ENCODE measurements at places on chromosomes 2 and 18.

DNA sequence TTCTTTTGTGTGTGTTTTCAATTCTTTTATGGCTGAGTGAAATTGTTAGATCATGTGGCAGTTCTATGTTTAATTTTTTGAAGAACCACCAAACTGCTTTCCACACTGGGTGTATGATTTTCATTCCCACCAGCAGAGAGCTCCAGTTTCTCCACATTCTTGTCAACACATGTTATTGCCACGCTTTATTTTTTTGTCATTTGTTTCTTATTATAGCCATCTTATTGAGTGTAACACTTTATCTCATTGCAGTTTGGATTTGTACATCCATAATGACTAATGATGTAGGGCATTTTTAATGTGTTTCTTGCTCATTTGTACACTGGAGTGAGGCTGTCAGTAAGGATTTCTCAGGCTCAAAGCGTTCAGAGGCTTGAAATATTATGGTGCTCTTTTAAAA, 184.2 kb downstream of the PIEZO2 start:
- DNase-seq = no peak

DNA sequence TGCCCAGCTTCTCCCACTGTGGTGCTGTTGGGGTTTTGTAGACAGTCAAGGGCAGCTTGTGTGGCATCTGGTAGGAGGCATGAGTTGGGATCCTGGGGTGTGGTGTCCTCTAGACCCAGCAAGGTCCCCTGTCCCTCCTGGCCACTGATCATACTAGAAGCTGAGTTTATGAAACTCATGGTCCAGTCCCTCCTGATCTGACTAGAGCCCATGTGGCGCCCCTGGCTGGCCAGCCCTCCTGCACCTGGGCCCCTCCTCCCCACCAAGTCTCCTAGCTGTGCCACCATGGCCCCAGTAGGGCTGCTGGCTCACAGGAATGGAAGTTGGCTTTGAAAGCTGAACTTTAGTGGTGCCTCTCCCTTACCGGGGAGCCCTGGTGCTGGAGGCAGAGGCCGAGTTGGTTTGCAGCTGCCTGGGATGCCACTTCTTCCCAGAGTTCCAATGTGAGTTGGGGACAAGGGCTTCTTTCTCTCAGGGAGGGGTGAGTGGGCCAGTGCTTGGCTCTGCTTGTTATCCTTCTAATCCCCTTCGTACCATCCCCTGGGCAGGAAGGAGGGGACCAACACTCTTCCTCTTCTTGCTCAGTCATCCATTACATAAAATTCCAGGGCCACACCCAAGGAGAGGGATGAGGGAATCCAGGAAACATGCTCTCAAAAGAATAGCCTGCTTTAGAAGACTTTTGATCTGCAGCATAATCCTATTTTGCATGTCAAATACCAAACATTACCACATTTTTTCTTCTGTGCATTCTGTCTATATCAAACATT, 37.5 kb upstream of the HAAO start:
- DNase-seq = peak; percentile 76

- no peak for DNase-seq
These were observed 14.7 kb downstream of the SMARCAL1 start for GRCh38 chr2:216426938-216427337.

GRCh38 chr2:228735697-228736096, 535.4 kb downstream of the PID1 start:
- no peak for DNase-seq

DNA sequence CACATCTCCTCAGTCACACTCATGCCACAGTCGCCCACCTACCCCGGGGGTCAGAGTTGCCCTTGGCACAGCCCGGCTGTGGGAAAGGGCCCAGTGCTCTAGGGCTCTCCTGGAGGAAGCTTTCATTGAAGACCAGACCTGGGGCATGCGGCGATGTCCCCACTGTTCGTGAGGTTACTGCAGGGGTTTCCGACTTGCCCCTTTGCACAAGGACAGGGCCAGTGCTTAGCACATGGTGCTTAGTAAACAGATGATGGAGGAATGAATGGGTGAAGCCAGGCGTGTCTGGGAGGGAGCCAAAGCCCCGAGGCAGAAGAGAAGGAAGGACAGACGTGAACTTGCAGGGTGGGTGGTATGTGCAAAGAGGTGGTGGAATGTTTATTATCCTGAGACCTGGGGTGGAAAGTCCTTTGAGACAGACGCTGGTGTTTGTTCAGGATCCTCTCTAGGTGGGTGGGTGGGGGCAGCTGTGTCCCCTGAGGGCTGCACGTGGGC, 205.9 kb upstream of the ARL4C start:
- no peak for DNase-seq

DNA sequence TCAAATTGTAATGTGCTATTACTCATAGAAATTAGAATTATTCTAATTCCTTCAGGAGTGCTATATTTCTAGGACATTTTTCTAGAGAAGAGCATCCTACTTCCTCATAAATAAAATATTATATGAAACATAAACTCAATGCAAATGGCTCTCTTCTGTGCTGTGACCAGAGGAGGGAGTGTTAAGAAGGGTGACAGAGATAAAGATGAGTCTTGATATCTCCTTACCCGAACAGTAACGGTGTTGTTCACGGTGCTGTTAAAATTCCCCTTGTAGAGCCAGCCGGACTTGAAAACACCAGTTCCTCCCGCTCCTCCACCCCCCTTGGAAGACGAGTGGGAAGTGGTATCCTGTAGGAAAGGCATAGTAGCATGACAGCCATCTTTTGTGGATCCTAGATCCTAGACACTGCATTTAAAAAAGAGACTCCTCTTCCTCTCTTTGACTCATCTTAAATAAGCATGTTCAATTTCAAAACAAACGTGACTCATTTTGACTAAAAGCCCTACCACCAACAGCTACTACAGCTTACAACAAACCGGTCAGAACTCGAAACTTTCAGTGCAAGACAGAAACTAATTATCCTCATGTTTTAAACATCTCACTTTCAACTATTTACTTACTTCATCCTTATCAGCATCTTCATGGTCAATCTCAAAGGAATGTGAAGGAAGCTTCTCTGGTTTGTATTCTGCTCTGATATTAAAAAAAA, 156.3 kb downstream of the DOCK10 start:
- DNase-seq = peak; percentile 48

- no peak for DNase-seq
These were observed 112.3 kb downstream of the PXDN start for GRCh38 chr2:1632002-1632348.

GRCh38 chr2:196977507-196977906, 51.0 kb upstream of the PGAP1 start:
- no peak for DNase-seq

DNA sequence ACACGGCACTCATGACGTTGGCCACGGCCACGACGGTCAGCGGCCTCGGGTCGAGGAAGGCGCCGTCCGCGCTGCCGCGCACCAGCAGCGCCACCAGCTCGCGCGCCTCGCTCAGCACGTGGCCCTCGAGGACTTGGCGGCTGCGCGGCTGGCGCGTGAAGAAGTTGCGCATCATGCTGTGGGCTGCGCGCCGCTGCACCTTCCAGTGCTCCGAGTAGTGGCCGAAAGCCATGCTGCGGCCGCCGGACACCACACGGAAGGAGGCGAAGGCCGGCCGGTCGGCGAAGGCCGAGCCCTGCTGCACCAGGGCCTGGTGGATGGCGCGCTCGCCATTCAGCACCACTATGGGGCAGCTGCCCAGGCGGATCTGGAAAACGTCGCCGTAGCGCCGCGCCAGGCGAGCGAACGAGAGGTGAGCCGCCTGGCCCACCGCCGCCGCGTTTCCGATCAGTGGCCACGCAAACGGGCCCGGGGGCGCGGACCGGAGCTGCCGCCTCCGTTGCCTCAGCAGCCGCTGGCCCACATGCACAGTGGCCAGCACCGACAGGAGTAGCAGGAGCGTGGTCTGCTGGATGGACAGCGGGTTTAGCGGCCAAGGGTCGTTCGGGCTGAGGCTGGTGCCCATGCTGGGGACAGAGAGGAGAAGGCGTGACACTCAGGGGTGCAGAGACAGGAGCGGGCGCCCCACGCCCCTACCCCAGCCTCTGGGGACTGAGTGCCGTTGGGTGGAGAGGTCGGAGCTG, 1.0 kb downstream of the CYP1B1 start:
- no peak for DNase-seq

DNA sequence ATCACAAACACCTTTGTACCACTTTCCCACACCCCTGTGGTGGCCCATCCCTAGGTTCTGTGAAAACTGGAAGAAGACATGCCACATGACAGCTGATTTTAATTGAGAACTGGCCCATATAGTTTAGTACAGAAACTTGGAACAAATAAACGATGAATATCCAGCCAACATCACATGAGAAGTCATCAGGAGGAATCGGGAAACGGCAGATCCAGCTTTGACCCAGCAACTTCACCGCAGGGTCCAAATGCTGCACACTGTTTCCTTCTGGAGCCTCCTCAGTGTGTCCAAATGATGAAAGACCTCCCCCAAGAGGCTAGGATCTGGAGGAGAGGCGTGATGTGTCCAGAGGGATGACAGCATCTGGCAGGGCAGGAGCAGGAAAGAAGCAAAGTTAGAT, 75.5 kb downstream of the COPS8 start:
- DNase-seq = no peak

DNA sequence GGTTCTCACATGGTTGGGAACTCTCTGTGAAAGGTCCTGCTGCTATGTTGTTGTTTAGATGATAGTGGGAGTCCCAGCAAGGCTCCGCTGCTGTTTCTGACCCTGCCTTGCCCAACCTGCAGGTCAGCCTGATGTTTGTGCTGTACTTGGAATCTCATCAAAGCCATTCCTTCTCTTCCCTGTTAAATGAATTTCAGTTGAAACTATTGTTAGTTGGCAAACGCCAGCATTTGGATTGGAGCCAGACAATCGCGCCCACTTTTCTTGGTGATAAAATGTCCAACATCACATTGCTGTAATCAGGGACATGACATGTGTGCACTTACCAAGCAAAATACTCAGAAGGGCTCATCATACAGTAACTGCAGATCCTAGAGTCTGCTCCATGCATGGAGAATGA, 12.8 kb upstream of the TWSG1 start:
- DNase-seq = no peak

- no peak for DNase-seq
These were observed 53.3 kb upstream of the RBM44 start for GRCh38 chr2:237745250-237745613.

- no peak for DNase-seq
These were observed 28.1 kb downstream of the GCC2 start for GRCh38 chr2:108477099-108477498.

DNA sequence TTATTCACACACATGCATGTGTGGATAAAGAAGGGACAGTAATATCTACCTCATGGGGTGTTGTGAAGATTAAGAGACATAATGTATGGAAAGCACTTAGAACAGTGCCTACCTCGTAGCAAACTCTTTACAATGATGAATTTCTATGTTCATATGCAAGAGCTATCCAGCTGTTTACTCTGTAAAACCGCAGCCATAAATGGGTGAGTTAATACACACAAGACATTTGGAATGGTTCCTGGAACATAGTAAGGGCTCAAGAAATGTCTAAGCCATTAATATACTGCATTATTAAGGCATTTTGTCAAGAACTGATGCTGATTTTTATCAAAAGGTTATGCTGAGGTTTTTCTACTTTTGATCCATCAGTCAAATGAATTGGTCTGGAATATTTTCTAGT, 1076.2 kb downstream of the TSN start:
- peak; percentile 50 for DNase-seq

- DNase-seq = no peak
These were observed 13.4 kb upstream of the HRH4 start for GRCh38 chr18:24446953-24447538.

DNA sequence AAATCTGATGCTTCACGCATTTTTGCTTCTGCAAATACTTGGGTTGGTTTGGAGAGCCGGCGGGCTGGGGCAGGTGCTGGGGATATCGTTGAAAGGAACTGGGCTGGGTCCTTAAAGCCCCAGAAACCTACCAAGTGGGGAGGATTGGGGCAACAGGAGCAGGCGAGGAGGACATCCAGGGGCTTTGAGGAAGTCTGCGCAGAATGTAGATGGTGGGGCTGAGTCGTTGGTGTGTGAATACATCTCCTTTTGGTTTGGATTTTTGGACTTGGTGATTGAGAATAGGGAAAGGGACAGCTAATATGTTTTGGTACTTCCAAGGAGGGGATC, 1.1 kb downstream of the DCC start:
- DNase-seq = no peak

DNA sequence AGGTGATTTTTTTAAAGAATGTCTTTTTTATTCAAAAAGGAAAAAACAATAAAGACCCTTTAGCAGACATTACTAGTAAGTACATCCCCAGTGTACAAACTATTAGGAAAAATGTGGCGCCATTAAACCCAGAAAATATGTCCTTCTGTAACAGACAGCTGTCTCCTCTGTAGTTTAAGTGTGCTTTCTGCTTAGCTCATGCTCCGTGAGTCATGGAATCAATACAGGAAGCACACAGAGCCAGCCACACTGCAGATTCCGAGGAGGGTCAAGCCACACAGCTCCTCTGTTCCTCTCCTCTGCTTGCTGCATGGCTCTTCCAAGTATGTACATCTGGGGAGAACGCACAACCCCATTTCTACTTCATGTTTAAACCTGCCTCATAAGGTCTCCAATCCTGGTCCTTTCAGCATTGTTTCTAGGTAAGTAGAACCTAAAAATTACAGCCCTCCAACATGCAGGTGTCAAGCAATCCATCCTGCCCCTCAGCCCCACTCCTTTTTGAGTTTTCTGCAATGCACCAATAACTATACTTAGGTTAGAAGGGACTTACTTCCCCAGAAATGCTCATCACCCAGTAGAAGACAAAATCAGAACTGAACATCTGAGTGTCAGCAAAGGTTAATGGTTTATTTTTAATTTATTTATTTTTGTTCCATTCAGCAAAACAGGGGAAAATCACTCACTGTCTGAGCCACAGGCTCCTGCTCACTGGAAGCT, 37.5 kb downstream of the ACVR1 start:
- DNase-seq = peak; percentile 69

- peak; percentile 73 for DNase-seq
These were observed 190.0 kb upstream of the SESTD1 start for GRCh38 chr2:179454443-179455171.

- no peak for DNase-seq
These were observed 30.5 kb downstream of the PDK1 start for GRCh38 chr2:172586245-172586891.

DNA sequence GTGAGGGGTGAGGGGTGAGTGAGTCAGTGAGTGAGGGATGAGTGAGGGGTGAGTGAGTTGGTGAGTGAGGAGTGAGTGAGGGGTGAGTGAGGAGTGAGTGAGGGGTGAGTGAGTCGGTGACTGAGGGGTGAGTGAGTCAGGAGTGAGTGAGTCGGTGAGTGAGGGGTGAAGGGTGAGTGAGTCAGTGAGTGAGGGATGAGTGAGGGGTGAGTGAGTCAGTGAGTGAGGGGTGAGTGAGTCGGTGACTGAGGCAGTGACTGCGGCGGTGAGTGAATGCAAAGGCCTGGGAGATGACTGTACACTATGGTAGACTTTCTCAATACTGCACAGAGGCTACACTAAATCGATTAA, 16.6 kb downstream of the THAP4 start:
- DNase-seq = no peak

GRCh38 chr2:219707496-219708285, 80.3 kb downstream of the SLC4A3 start:
- no peak for DNase-seq
